ENCODE measurements at places on chromosomes 5 and 9. TPM values are rescaled to one million over a fixed set of nuclear protein-coding genes. Genes with fewer than 3 reads are reported as not detected.

DNA sequence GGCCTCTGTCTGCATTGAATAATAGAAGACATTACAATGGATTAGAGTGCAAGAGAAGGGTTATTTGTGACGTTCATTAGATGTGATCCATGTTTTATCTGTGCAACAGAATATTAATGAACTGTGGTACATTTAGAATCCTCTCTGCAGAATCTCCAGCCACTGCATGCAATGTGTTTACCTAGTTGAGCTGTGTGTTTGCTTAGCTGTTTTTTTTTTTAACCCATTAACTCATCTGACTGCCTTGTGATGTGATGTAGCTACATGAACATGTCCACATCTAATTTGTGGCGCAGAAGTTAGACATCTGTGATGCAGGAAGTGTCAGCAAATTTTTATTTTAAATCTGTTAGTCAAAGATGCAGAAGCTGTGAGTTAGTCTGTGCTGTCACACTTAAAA lies 236.9 kb downstream of the CD180 start:
- no peak overlapping the region for H3K4me3 ChIP-seq
- H3K27me3 ChIP-seq, result no peaks in the 10 kb centered on the region
- H3K4me1 ChIP-seq, result peaks cover 21% of the 10 kb centered on the region
- no peaks in the 10 kb centered on the region for H3K36me3 ChIP-seq

DNA sequence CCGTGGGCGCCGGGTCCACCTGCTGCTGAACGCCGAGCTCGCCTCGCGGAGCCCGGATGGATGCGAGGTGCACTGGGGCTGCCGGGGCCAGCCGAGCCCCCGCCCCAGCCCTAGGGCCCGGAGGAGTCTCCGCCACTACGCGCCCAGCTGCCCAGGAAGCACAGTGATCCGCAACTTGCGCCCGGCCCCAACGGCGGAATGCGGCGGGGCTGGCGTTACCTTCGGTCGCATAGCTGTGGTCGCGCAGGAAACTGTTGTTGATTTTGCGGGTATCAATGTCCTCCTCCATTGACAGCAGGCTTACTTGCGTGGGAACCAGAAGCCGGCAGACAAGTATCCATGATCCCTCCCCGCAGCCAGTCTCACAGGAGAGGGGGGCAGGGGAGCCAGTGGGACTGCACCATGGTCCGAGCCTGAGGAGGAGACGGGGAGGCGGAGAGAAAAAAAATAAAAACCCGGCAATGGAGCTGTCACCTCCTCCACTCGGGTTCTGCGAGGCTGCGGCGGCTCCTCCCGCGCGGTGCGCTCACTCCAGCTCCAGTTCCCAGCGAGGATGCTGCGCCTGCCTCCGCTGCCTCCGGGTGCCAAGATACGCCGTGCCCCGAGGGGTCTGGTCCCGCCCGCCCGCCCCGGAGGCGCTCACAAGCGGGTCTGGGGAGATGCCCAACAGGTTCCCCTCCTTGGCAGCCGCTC lies 628 bp downstream of the PPP2R2B start:
- no peaks in the 10 kb centered on the region for H3K36me3 ChIP-seq
- no peaks in the 10 kb centered on the region for H3K27me3 ChIP-seq
- H3K4me3 ChIP-seq, result peak overlapping the region; percentile 54
- H3K4me1 ChIP-seq, result no peaks in the 10 kb centered on the region

GRCh38 chr5:172748341-172748843 lies 22.6 kb downstream of the DUSP1 start:
- no peak for DNase-seq
- no peak overlapping the region for H3K4me3 ChIP-seq
- H3K27me3 ChIP-seq, result no peaks in the 10 kb centered on the region
- H3K4me1 ChIP-seq, result no peaks in the 10 kb centered on the region

The IL13 gene
- total RNA-seq, result not detected

GRCh38 chr5:131413605-131414559 lies 150.0 kb downstream of the CDC42SE2 start:
- H3K4me3 ChIP-seq, result no peak overlapping the region
- no peaks in the 10 kb centered on the region for H3K27me3 ChIP-seq
- no peak overlapping the region for H3K27ac ChIP-seq
- no peak for DNase-seq

GRCh38 chr9:2082772-2083171 lies 67.6 kb downstream of the SMARCA2 start:
- no peaks in the 10 kb centered on the region for H3K4me1 ChIP-seq
- no peak overlapping the region for H3K4me3 ChIP-seq
- no peaks in the 10 kb centered on the region for H3K36me3 ChIP-seq
- no peak overlapping the region for H3K27ac ChIP-seq
- no peak for DNase-seq
- no peaks in the 10 kb centered on the region for H3K27me3 ChIP-seq

DNA sequence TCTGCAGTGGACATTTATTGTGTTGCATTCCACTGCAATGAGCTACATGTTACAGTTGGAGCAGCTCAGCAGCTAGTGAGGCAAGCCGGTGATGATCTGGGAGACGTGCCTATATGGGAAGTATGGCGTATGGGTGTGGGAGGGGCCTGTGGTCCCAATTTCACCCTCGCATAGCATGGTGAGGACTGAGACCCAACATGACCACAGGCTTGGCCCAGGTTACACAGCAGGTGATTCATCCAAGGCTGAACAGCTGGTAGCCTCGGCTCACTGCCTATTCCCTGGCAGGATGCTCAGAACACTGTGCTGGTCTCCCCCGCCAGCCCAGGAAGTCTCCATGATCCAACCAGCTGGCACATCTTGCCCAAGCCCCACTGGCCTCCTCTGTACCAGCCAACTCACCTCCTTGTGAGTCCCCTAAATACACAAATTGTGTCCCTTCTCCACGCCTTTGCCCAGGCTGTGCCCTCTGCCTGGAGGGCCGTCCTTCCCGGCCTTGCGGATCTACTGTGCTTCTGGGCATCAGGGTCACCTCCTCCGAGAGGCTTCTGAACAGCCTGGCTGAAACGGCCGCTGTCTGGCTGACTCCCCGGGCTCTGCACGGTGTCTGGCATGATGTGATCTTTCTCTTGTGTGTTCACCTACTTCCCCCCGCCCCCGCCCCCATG lies 81.4 kb downstream of the NSUN2 start:
- H3K27me3 ChIP-seq, result no peaks in the 10 kb centered on the region
- no peaks in the 10 kb centered on the region for H3K4me1 ChIP-seq

DNA sequence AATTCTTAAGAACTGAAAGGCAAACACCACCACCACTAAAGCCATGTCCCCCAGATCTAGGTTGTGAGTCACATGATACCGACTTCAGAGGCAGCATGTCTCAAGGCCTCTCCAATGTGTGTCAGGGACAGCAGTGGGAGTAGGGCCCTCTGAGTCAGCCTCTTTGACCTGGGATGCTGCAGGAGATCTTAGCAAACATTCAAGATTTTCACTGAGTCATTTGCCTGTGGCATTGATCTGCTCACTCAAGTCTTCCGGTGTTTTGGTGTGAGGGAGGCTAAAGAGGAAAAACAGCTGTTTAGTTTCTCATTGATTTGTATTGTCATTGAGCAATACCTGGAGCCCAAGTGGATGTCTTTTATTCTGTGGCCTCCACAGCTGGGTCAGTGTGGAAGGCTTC lies 36.1 kb downstream of the TMC1 start:
- H3K27me3 ChIP-seq, result no peaks in the 10 kb centered on the region
- no peak overlapping the region for H3K4me3 ChIP-seq
- H3K36me3 ChIP-seq, result no peaks in the 10 kb centered on the region
- peak; percentile 61 for DNase-seq
- no peak overlapping the region for H3K27ac ChIP-seq
- H3K4me1 ChIP-seq, result peaks cover 4% of the 10 kb centered on the region

DNA sequence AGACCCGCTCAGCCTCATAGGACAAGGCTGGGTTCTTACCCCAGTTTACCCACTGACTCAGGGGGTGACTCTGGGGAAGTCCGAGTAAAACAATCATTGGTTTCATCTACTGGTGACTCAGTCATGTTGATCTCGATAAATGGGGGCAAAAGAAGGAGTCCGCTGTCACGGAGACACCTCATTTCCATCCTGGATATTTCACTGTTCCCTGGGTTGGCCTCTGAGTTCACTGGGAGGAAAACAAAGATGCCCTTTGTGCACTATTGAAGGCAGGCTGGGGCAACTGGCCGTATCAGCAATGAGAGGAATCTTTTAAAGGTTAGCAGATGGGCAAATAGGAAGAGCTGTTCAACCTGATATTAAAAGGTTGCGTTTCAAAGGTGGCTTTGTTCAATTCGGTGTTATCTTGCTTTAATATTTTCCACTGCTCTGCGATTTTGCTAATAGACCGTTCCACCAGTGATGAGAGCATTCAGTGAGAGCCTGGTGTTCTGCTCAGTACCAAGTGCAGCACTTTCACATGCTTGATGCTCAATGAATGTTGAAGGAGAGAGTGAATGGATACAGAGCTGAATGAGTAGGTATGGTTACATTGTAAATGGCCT lies 110.2 kb upstream of the EGFLAM start:
- no peak for DNase-seq
- no peaks in the 10 kb centered on the region for H3K36me3 ChIP-seq
- H3K4me1 ChIP-seq, result no peaks in the 10 kb centered on the region
- no peak overlapping the region for H3K4me3 ChIP-seq

- no peak overlapping the region for H3K4me3 ChIP-seq
- no peaks in the 10 kb centered on the region for H3K27me3 ChIP-seq
- no peak for DNase-seq
- no peaks in the 10 kb centered on the region for H3K4me1 ChIP-seq
Measured at GRCh38 chr9:91865041-91865440, 85.0 kb downstream of the ROR2 start.

GRCh38 chr5:24632353-24632752 lies 12.4 kb downstream of the CDH10 start:
- H3K27ac ChIP-seq, result no peak overlapping the region
- H3K27me3 ChIP-seq, result no peaks in the 10 kb centered on the region
- no peak overlapping the region for H3K4me3 ChIP-seq
- no peaks in the 10 kb centered on the region for H3K36me3 ChIP-seq
- H3K4me1 ChIP-seq, result no peaks in the 10 kb centered on the region

GRCh38 chr5:103840600-103840999 lies 278.0 kb upstream of the NUDT12 start:
- H3K27me3 ChIP-seq, result no peaks in the 10 kb centered on the region
- no peaks in the 10 kb centered on the region for H3K36me3 ChIP-seq
- no peaks in the 10 kb centered on the region for H3K4me1 ChIP-seq
- H3K4me3 ChIP-seq, result no peak overlapping the region
- H3K27ac ChIP-seq, result no peak overlapping the region

DNA sequence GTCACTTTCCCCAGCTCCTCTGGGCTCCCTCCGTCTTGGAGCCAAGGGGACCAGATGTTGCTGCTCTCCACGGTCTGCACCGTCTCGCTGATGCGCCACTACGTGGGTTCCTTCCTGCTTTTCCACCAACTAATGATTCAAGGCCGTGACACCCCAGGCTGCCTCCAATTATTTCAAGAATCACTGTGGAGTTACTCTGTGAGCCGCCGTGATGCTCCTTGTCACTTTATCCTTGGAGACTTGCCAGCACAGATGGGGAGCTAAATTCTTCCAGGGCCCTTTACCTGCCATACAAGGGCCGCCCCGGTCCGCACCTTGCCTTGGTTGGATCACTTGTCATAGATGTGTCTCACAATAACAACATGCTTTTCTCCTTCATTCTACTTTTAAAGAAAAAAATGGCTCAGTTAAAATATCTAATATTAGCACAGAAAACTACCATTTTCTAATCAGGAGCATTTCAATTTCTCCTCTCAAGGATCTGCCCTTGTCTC lies 202.0 kb downstream of the FSTL4 start:
- DNase-seq, result no peak
- no peak overlapping the region for H3K27ac ChIP-seq
- H3K4me3 ChIP-seq, result no peak overlapping the region
- H3K27me3 ChIP-seq, result no peaks in the 10 kb centered on the region
- no peaks in the 10 kb centered on the region for H3K36me3 ChIP-seq
- no peaks in the 10 kb centered on the region for H3K4me1 ChIP-seq

GRCh38 chr9:14455243-14455642 lies 141.3 kb upstream of the NFIB start:
- no peaks in the 10 kb centered on the region for H3K36me3 ChIP-seq
- no peak for DNase-seq
- no peaks in the 10 kb centered on the region for H3K4me1 ChIP-seq
- H3K27me3 ChIP-seq, result no peaks in the 10 kb centered on the region
- H3K4me3 ChIP-seq, result no peak overlapping the region

Data from Caco-2 (cell line).